Suprapubic skin (tissue), 4 donors: ENCODE measurements at places on chromosomes 6 and 20. TPM values are rescaled to one million over a fixed set of nuclear protein-coding genes. Genes with fewer than 3 reads are reported as not detected.

Gene HLA-DRA
- total RNA-seq = 195 TPM

Gene MICB
- 1.9 TPM for total RNA-seq

- H3K27ac ChIP-seq = no peak overlapping the region
- H3K36me3 ChIP-seq = no peaks in the 10 kb centered on the region
- H3K27me3 ChIP-seq = no peaks in the 10 kb centered on the region
- H3K4me1 ChIP-seq = peaks cover 19% of the 10 kb centered on the region
- DNase-seq = no peak
Observed at GRCh38 chr6:78868116-78868515, 765 bp downstream of the IRAK1BP1 start.

GRCh38 chr20:19735446-19735845, 22.6 kb upstream of the RIN2 start:
- no peaks in the 10 kb centered on the region for H3K36me3 ChIP-seq
- no peaks in the 10 kb centered on the region for H3K27me3 ChIP-seq
- no peak overlapping the region for H3K4me3 ChIP-seq
- peak; percentile 88 for DNase-seq
- H3K4me1 ChIP-seq = peaks cover 34% of the 10 kb centered on the region

Gene TTK
- 2.5 TPM for total RNA-seq

GRCh38 chr20:9215539-9215938, 146.7 kb downstream of the PLCB4 start:
- H3K27ac ChIP-seq = no peak overlapping the region
- no peaks in the 10 kb centered on the region for H3K27me3 ChIP-seq
- H3K4me3 ChIP-seq = no peak overlapping the region
- no peaks in the 10 kb centered on the region for H3K36me3 ChIP-seq
- H3K4me1 ChIP-seq = no peaks in the 10 kb centered on the region

DNA sequence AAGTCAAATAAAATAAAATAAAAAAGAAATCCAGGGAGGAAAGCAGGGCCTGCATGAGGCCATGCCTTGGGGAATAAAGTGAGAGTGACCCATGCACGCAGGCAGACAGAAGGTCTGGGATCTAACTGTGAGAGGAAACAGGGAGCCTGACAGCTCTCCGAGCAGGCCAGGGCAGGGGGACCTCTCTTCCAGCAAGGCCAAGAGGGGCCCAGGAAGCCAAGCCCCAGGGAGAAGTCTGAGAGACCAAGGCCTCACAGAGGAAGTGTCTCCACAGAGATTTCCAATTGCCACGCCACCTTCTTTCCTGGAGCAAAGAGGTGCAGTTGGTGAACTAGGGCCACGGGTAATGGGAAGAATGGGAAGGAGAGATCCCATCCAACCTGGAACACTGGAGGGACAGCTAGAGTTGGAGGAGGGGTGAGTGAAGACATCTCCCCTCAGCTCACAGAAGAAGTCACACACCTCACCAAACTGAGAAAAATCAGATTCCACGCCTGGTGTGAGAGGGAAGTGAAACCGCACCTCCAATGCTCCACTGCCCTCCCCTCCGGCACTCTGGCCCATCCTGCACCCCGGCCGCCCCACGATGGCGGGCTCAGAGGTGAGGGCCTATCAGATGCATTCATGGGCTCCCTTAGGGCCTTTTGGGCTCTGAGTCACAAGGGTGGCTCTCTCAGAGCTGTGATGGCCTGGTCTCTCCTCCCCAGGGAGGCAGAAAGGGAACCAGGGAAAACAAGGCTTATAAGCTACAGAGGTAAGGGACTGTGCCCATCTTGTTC, 25.1 kb upstream of the TAF8 start:
- peaks cover 6% of the 10 kb centered on the region for H3K36me3 ChIP-seq
- no peak for DNase-seq
- peaks cover 8% of the 10 kb centered on the region for H3K4me1 ChIP-seq
- H3K27ac ChIP-seq = no peak overlapping the region
- no peak overlapping the region for H3K4me3 ChIP-seq
- H3K27me3 ChIP-seq = no peaks in the 10 kb centered on the region

Gene LINC00237
- not detected for total RNA-seq

GRCh38 chr6:72414657-72415056, 207.2 kb upstream of the KCNQ5 start:
- H3K36me3 ChIP-seq = no peaks in the 10 kb centered on the region
- H3K27ac ChIP-seq = no peak overlapping the region
- no peaks in the 10 kb centered on the region for H3K4me1 ChIP-seq
- peaks cover 9% of the 10 kb centered on the region for H3K27me3 ChIP-seq
- no peak overlapping the region for H3K4me3 ChIP-seq

Gene GTF3C6
- 11.0 TPM for total RNA-seq

Gene TINAG
- total RNA-seq = not detected

Gene C6orf118
- not detected for total RNA-seq

GRCh38 chr6:19127081-19127480, 710.1 kb upstream of the ID4 start:
- no peaks in the 10 kb centered on the region for H3K4me1 ChIP-seq
- no peak overlapping the region for H3K4me3 ChIP-seq
- H3K27ac ChIP-seq = no peak overlapping the region
- no peak for DNase-seq
- no peaks in the 10 kb centered on the region for H3K27me3 ChIP-seq
- H3K36me3 ChIP-seq = no peaks in the 10 kb centered on the region

DNA sequence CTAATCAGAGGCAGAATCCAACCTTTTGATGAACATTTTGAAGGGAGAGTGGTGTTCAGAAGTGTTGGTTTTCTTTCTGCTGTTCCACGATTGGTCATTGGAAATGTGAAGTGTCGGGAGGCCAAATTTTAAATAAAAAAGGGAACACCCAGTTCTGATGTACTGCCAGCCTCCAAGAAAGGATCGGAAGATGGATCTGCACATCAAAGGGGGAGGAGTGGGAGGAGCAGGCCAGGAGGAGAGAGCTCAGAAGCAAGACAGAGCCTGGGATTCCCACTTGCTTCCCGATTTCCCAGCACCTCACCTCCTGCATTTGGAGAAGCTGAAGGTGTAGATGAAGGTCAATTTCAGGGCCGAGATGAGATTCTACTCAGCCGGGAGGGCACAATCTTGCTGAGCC, 55.9 kb upstream of the NAA20 start:
- peaks cover 50% of the 10 kb centered on the region for H3K36me3 ChIP-seq
- DNase-seq = no peak
- no peak overlapping the region for H3K4me3 ChIP-seq
- no peaks in the 10 kb centered on the region for H3K27me3 ChIP-seq
- peaks cover 53% of the 10 kb centered on the region for H3K4me1 ChIP-seq

Gene CARMIL1
- total RNA-seq = 24.9 TPM

- no peak overlapping the region for H3K27ac ChIP-seq
- DNase-seq = no peak
- no peaks in the 10 kb centered on the region for H3K36me3 ChIP-seq
- H3K4me3 ChIP-seq = no peak overlapping the region
Observed at GRCh38 chr6:111550953-111551352, 54.7 kb downstream of the TRAF3IP2 start.

- H3K4me3 ChIP-seq = no peak overlapping the region
- no peak for DNase-seq
- peaks cover 99% of the 10 kb centered on the region for H3K27me3 ChIP-seq
- H3K36me3 ChIP-seq = no peaks in the 10 kb centered on the region
Observed at GRCh38 chr6:27558028-27558724, 85.3 kb upstream of the ZNF184 start.

DNA sequence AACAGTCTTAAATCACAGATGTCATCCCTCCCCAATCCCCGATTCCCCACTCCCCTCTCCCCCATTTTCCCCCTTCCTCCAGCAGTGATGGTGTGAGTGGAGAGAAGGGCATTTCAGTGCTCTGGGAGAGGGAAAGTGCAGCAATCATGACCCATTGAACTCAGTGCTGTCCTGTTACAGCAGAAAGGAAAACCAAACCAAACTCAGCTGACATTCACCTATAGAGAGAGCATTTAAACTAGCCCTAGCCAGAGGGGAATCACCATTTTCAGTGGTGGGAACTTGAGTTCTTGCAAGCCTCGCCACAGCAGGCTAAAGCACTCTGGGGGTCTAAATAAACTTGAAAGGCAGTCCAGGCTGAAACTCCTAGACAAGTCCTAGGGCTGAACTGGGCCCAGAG, 129.9 kb upstream of the COL21A1 start:
- H3K4me3 ChIP-seq = no peak overlapping the region
- H3K27me3 ChIP-seq = no peaks in the 10 kb centered on the region
- H3K36me3 ChIP-seq = no peaks in the 10 kb centered on the region
- DNase-seq = no peak
- H3K27ac ChIP-seq = no peak overlapping the region

GRCh38 chr6:131784561-131784960, 23.3 kb upstream of the ENPP1 start:
- H3K27me3 ChIP-seq = no peaks in the 10 kb centered on the region
- DNase-seq = no peak
- no peaks in the 10 kb centered on the region for H3K4me1 ChIP-seq
- H3K36me3 ChIP-seq = no peaks in the 10 kb centered on the region
- H3K4me3 ChIP-seq = no peak overlapping the region

Gene TBXT
- not detected for total RNA-seq

- no peak for DNase-seq
- H3K4me3 ChIP-seq = no peak overlapping the region
- H3K4me1 ChIP-seq = no peaks in the 10 kb centered on the region
- no peak overlapping the region for H3K27ac ChIP-seq
- H3K36me3 ChIP-seq = no peaks in the 10 kb centered on the region
Observed at GRCh38 chr6:130632897-130633296, 194.3 kb upstream of the SMLR1 start.

DNA sequence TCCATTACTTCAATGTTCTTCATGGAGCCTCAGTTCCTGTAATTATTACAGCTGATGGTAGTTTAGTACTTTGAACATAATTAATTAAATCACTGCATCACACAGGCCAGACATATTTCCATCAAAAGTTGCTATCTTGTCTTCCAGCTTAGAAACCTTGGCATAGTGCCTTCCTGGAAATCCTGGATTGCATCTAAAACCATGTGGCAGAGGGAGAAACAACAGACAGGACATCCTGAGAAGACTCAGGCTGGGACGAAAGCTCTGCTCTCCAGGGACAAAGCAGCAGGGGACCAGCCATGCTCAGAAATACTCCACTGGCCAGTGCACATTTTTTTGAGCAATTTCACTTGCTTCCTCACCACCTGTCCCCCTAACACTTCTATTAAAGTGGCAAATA, 55.3 kb downstream of the TBX18 start:
- H3K36me3 ChIP-seq = no peaks in the 10 kb centered on the region
- H3K4me1 ChIP-seq = no peaks in the 10 kb centered on the region
- DNase-seq = no peak
- no peak overlapping the region for H3K27ac ChIP-seq
- H3K4me3 ChIP-seq = no peak overlapping the region
- no peaks in the 10 kb centered on the region for H3K27me3 ChIP-seq

DNA sequence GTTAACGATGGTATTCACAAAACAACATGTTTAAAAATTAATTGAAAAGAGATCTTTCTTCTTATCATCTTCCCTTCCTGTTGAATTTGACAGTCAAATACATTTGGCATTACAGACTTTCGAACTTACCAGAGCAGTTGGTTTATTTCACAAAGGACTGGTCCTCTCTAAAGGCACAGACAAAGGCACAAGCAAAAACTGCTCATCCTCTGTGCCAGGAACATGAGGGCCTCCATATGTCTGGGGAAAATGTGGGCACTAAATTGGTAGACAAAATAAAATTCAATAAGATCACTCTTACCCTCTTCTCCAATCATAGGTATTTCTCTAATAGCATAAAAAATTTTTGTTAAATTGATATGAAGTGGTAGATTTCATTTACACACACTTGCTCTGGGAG, 40.4 kb downstream of the SYNE1 start:
- H3K4me1 ChIP-seq = peaks cover 13% of the 10 kb centered on the region
- H3K27me3 ChIP-seq = no peaks in the 10 kb centered on the region
- no peak for DNase-seq
- H3K4me3 ChIP-seq = no peak overlapping the region
- H3K27ac ChIP-seq = no peak overlapping the region
- H3K36me3 ChIP-seq = no peaks in the 10 kb centered on the region

GRCh38 chr6:113457198-113457597, 399.9 kb upstream of the MARCKS start:
- no peaks in the 10 kb centered on the region for H3K4me1 ChIP-seq
- DNase-seq = no peak
- no peaks in the 10 kb centered on the region for H3K36me3 ChIP-seq
- no peak overlapping the region for H3K27ac ChIP-seq
- H3K27me3 ChIP-seq = no peaks in the 10 kb centered on the region
- H3K4me3 ChIP-seq = no peak overlapping the region

DNA sequence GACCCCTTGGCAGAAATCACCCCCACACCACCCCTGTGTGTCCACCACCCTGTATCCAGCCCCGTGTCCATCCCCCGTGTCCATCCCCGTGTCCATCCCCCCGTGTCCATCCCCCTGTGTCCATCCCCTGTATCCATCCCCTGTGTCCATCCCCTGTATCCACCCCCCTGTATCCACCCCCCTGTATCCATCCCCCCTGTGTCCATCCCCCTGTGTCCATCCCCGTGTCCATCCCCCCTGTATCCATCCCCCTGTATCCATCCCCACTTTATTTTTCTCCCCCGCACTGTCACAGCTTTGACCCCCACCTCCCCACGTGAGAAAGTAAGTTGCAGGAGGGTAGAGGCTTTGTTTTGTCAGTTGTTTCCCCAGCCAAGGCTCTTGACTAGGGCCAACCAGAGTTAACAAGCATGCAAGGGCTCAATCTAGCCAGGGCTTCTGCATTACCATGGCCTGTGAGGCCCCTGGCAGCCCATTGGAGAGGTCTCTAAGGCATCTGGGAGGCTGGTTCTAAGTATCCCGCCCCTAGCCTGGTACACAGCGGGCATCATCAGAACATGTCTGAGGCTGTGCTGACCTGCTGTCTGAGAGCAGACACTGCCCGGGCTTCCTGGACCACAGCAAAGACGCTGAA, 18.1 kb upstream of the SIRPA start:
- H3K4me3 ChIP-seq = no peak overlapping the region
- H3K27me3 ChIP-seq = no peaks in the 10 kb centered on the region
- H3K36me3 ChIP-seq = no peaks in the 10 kb centered on the region
- H3K4me1 ChIP-seq = peaks cover 10% of the 10 kb centered on the region
- H3K27ac ChIP-seq = no peak overlapping the region

DNA sequence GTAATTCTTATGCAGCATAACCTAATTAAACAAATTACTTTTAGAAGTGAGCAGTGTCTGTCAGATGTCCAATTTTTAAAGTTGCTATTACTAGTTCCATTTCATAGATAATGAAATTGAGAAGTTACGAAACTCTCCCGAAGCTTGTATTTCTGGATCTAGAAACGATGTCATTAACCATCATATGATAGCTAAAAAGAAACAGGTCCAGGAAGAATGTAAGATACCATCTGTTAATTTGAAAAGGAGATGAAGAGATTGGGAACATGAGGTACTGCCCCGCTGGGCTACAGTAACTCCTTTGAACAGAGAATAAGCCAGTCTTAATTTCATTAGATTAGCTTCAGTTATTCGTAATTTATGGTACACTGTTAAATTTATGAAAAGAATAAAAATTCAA, 47.5 kb upstream of the TMX4 start:
- no peak overlapping the region for H3K27ac ChIP-seq
- H3K27me3 ChIP-seq = no peaks in the 10 kb centered on the region
- H3K4me3 ChIP-seq = no peak overlapping the region
- no peak for DNase-seq
- no peaks in the 10 kb centered on the region for H3K4me1 ChIP-seq
- H3K36me3 ChIP-seq = no peaks in the 10 kb centered on the region

- no peaks in the 10 kb centered on the region for H3K36me3 ChIP-seq
- H3K27me3 ChIP-seq = no peaks in the 10 kb centered on the region
- no peak overlapping the region for H3K4me3 ChIP-seq
- peak overlapping the region; percentile 78 for H3K27ac ChIP-seq
- peaks cover 35% of the 10 kb centered on the region for H3K4me1 ChIP-seq
Observed at GRCh38 chr20:25233016-25233772, 14.7 kb upstream of the PYGB start.

- H3K27ac ChIP-seq = peak overlapping the region; percentile 75
- H3K36me3 ChIP-seq = no peaks in the 10 kb centered on the region
- DNase-seq = peak; percentile 84
- peaks cover 19% of the 10 kb centered on the region for H3K4me1 ChIP-seq
- peaks cover 3% of the 10 kb centered on the region for H3K27me3 ChIP-seq
- no peak overlapping the region for H3K4me3 ChIP-seq
Observed at GRCh38 chr20:54132612-54133433, 41.0 kb downstream of the CYP24A1 start.

Gene PM20D2
- total RNA-seq = 17.3 TPM

Gene TMC2
- total RNA-seq = not detected
